Right atrium auricular region (tissue), 2 donors: ENCODE measurements at places on chromosomes 2 and 18.

GRCh38 chr2:181305301-181306123 is 151.7 kb upstream of the ITGA4 start:
- no peak for DNase-seq

DNA sequence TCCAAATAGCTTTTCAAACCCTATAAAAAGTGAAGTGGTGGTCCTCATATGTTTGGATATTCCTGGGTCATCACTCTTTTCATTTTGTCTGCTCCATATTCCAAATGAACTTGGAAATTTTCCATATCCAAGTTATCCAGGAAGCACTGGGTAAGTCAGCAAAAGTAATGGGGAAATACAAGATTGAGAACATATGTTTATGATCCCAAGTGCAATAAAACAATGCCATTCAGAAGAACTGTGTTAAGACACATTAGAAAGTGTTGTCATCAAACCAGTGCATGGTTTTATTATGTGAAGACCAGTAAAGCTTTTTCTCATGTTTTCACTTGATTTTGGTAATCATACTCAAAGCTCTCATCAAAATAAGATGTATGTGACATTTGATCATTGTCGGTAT is 363.4 kb downstream of the RPRM start:
- DNase-seq, result no peak

DNA sequence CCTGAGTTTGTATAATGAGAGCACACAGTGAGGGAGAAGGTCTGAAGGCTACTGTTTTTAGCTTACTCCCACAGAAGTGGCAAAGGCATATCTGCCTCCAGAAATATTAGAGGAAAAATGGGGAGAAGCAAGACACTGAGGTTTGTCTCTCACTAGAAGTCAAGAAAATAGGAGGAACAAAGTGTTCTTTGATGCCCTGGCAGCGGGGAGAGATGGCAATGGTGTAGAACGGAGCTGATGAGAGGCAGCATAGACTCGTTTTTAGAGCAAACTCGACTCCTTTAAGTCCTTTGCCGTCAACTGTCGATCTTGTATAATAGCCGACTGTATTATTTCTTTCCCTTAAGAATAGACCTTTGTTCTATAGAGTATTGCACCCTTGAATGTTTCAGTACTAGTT is 73.8 kb downstream of the ANKRD44 start:
- DNase-seq, result no peak

GRCh38 chr2:85743304-85743978 is 10.3 kb upstream of the ATOH8 start:
- DNase-seq, result no peak

GRCh38 chr18:79248495-79249060 is 147.2 kb upstream of the NFATC1 start:
- no peak for DNase-seq

DNA sequence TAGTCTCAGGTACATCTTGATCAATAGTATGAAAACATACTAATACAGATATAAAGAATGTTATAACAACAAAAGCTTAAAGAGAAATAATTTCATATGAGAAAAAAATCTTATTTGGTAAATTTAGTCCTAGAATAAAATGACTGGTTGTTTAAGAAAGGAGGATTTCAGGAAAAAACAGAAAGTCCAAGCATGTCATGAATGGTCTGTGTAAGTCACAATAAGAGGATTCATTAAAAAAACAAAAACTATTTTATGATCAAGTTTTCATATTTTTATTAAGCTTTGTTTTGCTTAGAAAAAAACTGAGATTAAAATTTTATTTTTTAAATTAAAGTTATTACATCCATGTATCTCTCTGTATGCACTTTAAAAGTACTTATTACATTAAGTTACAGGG is 353.9 kb upstream of the SPHKAP start:
- no peak for DNase-seq

GRCh38 chr2:15705310-15705709 is 113.6 kb downstream of the DDX1 start:
- no peak for DNase-seq

DNA sequence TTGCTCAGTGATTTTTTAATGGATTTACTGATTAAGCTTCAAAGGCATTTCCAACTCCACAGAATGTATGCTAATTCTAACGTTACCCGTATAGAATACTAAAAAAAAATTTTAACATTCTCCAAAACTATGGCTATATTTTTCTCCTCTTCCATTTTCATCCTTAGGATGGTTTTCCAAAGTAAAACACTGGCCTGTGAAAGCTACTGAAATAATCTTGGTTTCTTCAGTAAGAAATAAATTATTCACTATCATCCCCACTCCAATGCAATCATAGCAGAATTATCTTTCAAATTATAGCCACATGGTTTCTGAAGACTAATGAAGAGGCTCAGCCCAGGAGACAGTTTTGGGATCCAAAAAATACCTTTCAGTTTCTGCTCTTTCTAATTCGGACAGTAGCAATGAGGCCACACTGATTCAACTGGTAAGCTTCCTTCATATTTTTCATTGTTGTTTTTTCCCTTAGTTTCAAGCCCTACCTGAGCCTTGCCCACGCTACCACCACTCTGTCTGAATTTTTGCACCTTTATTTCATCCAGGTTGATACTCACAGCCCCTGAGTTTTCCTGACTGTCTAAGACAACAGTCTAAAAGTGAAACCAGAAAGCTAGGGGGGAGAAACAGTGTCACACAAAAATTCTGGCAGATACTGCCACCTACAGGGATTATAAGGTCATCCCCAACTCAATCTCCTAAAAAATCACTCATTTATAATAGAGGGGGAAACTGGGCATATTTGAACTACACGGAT is 887.9 kb downstream of the NRXN1 start:
- no peak for DNase-seq

- DNase-seq, result no peak
Measured at GRCh38 chr2:232448304-232448690, 7.7 kb upstream of the ALPI start.

GRCh38 chr2:238955648-238956531 is 108.0 kb downstream of the TWIST2 start:
- DNase-seq, result peak; percentile 18

DNA sequence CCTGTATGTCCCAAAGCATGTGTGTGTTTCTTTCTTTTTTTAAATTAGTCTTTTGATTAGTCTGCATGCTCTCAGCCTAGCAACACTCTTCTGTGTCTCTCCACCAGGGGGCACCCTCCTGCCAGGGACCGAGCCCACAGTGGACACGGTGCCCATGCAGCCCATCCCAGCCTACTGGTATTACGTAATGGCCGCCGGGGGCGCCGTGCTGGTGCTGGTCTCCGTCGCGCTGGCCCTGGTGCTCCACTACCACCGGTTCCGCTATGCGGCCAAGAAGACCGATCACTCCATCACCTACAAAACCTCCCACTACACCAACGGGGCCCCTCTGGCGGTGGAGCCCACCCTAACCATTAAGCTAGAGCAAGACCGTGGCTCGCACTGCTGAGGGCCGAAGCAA is 93.8 kb downstream of the NRP2 start:
- no peak for DNase-seq

DNA sequence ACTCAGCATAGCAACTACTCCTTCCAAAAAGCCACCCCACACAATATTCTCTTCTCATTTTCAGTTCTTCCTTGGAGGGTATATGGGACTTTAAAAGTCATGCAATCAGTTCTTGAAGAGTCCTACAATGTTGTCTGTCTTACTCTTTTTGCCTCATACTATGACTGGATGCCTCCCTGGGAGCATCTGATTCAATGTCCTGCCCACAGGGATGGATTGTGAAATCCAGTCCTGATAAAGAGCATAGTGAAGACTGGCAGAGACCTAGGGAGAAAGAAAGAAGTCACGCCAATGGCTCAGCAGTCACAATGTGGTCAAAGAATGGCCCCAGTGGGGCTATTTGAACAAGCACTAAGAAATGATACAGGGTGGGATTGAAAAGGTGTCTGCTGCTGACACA is 155.1 kb upstream of the SERPINE2 start:
- no peak for DNase-seq

GRCh38 chr2:67790622-67791021 is 272.2 kb downstream of the C1D start:
- DNase-seq, result no peak

DNA sequence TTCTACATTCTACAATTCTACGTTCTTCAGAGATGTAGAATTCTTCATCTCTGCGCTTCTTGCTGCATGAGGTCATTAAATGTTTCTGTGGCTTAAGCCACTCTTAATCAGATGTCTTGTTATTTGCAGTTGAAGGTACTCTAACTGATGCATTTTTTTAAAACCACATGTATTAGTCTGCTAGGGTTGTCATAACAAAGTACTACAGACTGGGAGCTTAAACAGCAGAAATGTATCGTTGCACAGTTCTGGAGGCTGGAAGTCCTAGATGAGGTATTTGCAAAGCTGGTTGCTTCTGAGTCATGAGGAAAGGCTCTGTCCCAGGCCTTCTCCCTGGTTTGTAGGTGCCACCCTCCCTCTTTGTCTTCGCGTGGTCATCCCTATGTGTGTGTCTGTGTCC is 176.3 kb upstream of the GLI2 start:
- no peak for DNase-seq

- DNase-seq, result peak; percentile 59
Measured at GRCh38 chr2:217799563-217800432, 203.0 kb downstream of the TNS1 start.

DNA sequence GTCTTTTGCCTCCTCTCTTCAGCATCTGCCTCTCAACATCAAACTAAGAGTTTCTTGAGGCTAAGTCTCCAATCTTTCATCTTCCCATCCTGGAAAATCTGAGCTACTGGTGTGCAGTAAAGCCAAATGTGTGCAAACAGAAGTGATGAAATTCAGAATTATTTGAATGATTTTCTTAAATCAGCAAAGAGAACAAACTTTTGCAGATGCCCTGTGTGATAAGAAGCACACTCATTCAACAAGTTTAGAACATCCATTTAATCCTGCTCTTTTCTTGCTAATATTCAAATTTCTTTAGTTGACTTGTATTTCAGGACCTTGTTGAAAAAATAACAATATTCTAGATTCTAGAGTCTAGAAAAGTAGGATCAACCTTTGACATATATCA is 1374.9 kb upstream of the CELF4 start:
- no peak for DNase-seq

DNA sequence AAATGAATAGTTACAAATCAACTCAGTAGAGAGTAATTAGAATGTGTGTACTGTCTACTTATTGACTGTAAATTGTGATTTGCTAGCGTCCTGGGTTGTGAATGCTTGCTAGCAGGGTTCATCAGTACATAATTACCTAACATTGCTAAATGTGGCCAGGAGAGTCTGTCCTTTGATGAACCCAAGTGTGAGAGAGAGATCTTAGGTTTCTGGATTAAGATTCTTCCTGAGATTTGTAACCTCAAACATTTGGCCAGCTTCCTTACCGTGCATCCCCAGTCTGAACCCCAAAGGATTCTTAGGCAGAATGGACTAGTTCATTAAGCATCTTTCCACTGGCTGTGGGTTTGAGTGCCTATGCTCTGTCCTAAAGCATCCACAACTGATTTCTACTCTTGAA is 84.0 kb upstream of the ITPRID2 start:
- DNase-seq, result no peak

DNA sequence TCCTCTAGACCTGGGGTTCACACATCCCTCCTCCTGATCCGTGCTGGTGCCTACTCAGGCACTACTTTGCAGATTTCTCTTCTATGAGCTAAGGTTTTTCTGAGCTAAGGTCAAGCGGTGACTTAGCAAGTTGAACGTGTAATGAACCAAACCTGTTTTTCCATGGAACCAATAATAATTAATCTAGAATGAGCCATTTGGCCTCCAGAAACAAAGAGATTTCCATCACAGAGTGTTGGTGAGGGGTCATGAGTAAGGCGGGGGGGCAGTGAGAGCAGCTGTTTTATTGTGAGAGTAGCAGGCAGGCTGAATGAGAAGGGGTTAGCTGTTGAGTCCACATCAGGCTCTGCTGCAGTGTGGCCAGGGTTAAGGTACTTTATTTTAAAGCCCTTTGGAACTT is 112.0 kb upstream of the FOSL2 start:
- no peak for DNase-seq
